ENCODE measurements at places on chromosomes 12 and 14.

DNA sequence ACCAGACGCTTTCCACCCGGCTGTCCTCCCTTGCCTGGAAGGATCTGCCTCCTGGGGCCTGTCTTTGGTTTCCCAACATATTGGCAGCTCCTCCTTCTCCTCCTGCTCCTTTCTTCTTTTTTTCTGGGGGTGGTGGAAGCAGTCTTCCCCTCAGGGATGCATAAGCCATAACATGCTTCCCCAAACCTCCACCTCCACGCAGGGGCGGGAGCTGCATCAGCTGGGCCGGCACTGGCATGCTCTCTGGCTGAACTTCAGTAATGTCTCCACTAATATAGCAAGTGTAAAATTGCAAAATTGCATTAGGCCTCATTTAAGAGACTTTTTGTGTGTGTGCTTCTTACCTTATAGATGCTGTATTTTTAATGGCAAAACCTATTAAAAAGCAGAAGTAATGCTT, 58.6 kb downstream of the GLT1D1 start:
- no peak for DNase-seq

DNA sequence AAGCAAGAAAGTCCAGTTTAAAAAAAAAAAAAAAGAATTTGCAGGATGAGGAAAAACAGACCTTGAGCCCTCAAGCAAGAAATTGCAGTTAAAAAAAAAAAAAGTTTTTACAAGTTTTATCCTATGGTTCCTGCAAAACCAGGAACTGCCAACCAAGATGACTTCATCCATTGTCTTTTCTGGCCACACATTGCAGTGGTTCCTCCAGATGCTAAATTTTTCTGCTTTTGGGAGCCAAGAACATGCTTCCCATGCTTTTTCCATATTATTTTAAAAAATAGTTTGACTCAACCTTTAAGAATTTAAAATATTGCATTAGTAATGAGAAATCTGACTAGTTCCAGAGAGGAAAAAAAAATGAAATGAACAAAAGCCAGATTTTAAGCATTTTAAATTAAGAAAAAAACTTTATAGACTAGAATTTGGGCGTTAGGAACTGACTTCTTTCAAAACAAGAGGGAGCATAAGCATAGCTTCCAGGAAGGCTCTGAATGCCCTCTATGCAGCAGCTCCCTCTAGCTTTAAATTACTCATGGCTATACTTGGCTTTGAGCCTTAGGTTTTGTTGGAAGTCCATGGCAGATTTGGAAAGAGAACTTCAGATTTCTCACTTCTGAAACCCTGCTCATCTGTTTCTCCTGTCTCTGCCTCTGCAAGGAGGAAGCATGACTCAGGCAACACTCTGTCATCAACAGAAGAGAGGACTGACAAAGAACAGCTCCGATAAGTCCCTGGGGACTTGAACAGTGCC, 124.5 kb downstream of the GPR65 start:
- DNase-seq, result peak; percentile 60

DNA sequence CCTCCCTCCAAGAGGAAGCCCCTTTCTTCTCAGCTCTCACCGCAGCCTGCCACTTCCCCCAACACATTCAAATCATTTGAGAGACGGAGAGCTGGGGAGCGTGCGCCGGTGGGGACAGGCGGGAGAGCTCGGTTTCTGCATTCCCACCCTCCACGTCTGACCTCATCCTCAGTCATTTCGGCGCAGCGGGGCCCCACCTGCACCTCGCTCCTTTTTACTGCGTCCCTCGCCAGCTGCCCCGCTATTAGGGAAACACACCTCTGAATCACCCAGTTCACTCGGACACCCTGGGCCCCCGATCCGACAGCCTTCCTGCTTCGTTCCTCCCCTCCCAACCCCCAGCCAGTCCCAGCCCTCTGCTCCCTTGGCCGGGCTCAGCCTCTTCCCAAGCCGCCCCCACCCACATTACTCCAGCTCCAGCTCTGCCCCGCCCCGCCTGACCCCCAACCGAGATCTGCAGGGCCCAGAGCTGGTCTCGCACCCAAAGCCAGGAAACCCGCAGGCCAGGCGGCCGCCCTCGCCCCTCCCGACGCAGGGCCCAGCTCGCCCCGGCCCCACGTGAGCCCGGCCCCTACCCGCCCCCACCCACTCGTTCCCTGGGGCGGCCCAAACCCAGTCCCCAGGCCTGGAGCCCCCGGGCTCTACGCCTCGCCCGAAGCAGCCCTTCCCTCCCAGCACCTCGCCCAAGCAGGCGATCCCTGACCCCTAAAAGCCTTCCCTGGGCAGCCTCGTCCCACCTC, 783 bp downstream of the CORO1C start:
- DNase-seq, result peak; percentile 57

DNA sequence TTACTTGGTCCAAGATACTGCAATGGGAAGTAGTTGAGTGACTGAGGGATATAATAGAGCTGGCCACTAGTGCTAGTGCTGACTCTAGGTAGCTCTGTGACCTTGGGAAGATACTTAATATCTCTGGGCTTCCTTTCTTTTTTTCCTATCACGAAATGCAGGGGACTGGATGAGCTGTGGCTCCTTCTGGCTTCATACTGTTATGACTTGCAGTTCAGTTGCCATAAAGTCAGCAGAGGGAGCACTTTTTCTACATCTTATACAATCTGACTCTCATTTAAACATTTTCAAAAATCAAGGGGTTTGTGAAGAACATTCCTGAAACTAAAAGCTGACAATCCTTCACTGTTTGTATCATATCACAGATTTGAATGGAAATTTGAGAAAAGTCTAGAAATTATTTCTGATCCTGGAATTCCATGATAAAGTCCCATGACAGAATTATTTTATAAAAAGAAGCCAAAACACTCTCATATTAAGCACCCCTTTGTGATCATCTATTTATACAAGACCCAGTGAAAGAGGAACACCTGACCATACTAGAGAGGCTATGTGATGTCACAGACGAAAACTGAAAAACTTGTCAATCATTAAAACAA, 5.3 kb downstream of the BHLHE41 start:
- DNase-seq, result no peak

DNA sequence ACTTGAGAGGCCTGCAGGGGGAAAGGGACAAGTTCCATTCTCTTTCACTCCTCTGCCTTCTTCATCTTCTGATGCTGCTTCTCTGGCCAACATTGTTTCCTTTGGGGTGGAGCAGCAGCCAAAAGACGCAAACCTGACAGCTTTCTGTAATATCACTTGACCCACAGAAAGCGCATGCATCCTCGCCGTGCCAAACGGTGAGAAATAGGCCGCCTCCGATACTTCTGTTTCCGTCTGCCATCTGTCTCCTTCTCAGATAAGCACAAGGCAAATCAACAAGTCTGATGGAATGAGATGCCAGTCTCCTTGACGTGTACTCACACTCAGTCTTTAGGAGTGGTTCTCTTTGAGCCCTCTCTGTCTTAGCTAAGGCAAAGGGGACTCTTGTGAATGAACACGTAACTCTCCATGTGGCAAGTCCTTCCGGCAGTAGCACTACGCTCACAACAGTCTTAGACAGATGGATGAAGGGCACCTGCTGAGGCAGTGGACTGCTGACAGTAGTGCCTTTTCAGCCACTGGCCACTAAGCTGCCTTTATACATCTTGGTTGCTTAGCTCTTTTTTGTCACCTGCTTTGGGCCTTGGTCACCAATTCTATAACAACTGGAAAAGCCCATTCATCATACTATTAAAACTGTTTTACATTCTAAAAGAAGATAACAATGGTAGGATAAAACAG, 214.1 kb downstream of the FBXL14 start:
- no peak for DNase-seq

GRCh38 chr14:99559286-99559990, 44.6 kb downstream of the CCDC85C start:
- no peak for DNase-seq

DNA sequence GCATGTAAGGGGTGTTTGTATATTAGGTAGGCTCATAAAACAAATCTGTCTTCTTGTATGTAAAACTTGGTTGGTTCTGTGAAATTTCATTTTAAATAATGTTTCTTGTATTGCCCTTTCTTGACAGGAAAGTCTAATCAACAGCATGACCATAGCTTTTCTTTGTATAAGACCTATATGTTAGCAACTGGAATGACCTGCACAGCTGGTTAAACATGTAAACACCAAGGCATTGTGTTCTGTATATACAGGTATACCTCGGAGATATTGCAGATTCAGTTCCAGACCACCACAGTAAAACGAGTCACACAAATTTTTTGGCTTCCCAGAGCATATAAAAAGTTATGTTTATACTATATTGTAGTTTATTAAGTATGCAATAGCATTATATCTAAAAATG, 183.6 kb downstream of the ERC1 start:
- DNase-seq, result no peak

- no peak for DNase-seq
These were observed 13.9 kb downstream of the KRT7 start for GRCh38 chr12:52246720-52247621.

GRCh38 chr12:113914806-113915205, 51.3 kb downstream of the RBM19 start:
- DNase-seq, result no peak

- DNase-seq, result no peak
These were observed 906 bp downstream of the LARP4 start for GRCh38 chr12:50401500-50402081.

DNA sequence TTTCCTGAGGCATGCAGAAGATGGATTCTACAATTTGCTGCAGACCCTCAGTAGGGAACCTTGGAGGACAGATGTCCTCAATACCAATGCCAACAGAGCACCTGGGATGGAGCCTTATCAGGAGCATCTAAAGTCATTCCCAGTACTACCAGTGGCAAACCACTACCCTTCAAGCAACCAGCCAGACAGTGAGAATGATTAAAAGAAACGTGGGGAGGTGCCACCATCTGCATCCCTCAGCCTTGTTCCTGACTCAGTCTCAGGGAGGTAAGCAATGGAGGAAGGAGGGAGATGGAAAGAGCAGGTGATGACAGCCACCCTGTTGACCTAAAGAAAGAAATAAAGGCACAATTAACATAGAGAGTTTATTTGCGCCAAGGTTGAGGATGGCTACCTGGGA, 175.2 kb upstream of the GRIN2B start:
- no peak for DNase-seq

DNA sequence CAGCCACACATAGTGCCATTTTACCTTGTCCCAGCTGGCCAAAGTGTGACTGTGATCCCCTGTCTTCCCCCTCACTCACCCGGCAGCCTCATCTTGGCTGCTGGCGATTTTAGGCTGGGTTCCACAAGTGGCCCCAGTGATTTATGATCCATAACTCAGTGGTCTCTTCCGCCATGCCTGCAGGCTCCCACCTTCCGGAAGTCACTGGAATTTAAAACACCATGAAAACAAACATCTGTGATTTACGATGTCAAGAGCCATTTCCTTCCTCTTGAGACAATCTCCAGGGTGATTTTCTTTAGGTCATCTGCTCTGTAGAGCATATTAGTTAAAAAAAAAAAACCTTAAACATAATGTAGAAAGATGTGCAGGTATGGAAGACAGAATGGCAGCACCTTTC, 282.3 kb downstream of the CACNA1C start:
- no peak for DNase-seq

DNA sequence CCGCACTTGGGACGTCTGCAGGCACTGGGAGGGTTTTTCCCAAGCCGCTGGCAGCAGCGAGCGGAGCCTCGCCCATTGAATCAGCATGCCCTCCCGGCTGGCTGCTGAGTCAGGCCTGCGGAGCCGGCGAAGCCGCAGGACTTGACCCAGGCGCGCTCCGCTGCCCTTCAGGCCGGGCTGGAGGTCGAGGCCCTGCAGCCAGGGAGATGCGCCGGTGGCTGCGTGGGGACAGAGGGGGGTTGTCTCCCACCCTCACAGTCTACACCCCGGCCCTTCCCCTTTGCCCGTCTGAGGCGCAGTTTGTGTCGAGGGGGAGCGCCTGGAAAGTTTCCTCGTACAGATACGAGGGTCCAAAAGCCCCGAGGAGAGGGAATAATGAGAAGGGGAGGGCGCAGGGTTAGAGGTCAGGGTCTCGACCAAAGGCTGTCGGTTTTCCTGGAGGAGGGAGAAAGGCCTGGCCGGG, 759 bp upstream of the KLC1 start:
- peak; percentile 63 for DNase-seq

DNA sequence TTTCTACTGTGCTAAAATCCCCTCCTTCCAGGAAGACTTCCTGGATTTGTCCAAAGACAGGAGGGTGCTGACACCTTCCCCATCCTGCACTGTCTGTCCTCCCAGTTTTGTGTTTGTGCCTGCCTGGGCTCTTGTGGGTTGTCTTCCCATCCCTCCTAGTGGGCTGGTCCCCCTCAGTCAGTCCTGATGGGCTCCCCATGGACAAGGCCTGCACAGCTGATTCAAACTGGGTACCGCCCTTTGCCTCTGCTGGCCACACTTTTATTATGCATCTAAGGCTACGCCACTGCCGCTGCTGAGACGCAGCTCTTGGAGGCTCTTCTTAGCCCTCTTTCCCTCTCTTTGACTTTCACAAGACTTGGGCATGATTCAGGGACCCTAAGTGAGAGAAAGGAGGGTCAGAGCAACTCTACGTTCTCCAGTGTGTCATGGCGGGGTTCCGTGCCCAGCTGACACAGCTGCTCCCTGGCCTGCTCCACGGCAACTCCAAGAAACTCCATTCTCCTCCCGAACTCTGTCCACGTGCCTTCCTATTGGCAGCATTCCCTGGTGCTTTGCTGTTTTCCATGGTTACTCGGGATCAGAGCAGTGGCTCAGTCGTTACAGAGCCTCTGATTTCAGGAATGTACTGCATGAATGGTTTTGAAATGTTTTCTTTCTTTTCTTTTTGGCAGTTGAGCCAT, 3.8 kb upstream of the KRT85 start:
- DNase-seq, result peak; percentile 50

- DNase-seq, result no peak
These were observed 85.8 kb downstream of the EXOC5 start for GRCh38 chr14:57182760-57183503.

- no peak for DNase-seq
These were observed 12.1 kb downstream of the SLC10A1 start for GRCh38 chr14:69784942-69785341.

- DNase-seq, result no peak
These were observed 70.7 kb upstream of the DDX11 start for GRCh38 chr12:31002999-31003398.

DNA sequence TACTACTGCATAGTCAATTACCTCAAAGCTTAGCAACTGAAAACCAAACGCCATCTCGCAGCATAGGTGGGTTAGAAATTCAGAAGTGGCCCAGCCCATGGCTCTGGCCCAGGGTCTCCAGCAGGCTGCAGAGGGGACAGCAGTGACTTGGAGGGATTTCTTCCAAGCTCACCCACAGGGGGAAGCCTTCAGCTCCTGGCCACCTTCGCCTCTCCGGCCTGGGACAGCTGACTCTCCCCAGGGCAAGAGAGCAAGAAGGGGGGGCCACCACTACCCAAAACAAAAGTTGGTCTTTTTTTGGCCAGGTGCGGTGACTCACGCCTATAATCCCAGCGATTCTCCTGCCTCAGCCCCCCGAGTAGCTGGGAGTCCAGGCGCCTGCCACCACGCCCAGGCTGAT, 32.2 kb upstream of the ANKRD9 start:
- DNase-seq, result no peak

DNA sequence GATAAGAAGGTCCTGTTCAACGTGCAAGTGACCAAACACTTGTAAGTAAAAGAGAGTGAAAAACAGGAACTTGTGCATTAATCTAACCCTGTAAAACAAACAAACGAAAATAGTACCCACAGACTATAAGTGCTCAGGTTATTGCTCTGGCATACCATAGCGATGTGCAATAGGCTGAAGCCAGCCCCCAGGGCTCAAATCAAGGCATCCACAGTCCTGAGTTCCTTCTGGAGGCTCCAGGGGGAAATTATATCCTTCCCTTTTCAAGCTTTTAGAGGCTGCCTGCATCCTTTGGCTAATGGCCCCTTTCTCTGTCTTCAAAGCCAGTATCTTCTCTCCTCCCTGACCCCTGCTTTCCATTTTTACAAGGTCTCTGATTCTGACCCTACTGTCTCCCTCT, 8.1 kb upstream of the CMAS start:
- DNase-seq, result no peak

GRCh38 chr14:65184032-65184764, 81.9 kb upstream of the MAX start:
- no peak for DNase-seq

All from GM04504 (cell line).